CD4-positive, alpha-beta T cell treated with Interleukin-17A for 4 hours (primary cell): ENCODE measurements at places on chromosomes 12 and 14.

DNA sequence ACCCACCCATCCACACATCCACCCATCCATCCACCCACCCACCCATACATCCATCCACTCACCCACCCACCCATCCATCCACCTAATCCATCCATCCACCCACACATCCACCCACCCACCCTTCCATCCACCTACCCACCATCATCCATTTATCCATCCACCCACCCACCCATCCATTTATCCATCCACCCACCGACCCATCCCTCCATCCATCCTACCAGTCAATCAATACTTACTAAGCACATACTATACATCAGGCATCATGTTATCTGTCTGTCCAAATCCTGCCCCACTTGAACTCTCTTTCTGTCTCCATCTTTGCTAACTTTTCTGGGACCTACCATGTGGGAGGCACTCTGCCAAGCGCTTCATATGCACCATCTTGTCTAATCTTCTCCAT lies 15.4 kb downstream of the GALNT9 start:
- DNase-seq = no peak

DNA sequence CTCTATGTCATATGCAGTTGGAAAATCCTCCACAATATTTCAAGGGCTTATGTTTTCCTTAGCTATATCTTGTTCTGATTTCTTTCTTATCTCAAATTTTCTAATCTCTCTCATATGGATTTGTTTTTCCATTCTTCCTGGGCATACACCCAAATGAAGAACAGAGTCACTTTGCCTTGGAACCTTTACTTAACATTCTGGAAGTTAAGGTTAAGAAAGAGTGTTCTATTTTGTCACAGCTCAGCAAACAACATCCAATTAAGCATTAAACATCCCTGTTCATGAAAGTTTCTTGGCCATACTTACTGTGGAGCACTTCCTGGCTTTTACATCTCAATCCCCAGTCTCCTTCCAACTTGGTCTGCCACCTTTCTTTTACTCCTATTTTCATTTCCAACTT lies 5.3 kb downstream of the NAV3 start:
- no peak for DNase-seq

- no peak for DNase-seq
Observed at GRCh38 chr14:36055681-36056225, 120.8 kb downstream of the PTCSC3 start.

DNA sequence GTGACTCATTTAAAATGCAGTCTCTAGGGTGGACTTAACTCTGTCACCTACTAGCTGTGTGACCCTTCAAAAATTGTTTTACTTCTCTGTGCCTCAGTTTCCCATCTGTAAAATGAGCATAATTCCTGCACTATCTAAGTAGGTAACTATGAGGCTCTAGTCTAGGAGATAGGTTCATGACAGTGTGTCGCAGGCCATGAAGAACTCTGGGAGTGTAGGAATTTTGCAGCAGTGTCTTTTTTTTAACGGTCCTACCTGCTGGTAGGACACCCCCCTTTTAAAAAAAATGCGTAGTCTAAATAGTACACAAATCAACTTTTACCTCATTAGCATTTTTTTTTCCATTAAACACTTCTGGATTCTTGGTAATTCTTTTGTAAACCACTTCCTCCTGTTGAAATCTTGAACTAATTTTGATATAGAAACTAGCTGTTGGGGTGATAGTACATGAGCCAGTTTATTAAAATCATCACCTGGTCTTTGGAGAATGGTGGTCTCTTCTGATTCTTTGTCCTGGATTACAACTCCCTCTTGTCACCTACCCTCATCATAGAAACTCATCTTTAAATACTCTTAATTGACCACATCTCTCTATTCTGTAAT lies 86.0 kb upstream of the SLC38A2 start:
- DNase-seq = no peak

GRCh38 chr14:21509432-21510143 lies 1.6 kb downstream of the METTL3 start:
- DNase-seq = no peak
